GM06990 (cell line): ENCODE measurements at places on chromosomes 4 and X.
A peak's percentile ranks its signal among the peaks of the same experiment; 100 is the strongest.

- no peak for DNase-seq
Observed at GRCh38 chrX:111131572-111131971, 35.6 kb downstream of the PAK3 start.

GRCh38 chr4:98377559-98377958 is 116.4 kb downstream of the RAP1GDS1 start:
- DNase-seq = peak; percentile 15

GRCh38 chrX:41338436-41338835 is 4.5 kb downstream of the DDX3X start:
- DNase-seq = no peak

- DNase-seq = no peak
Observed at GRCh38 chr4:86452924-86453531, 93.2 kb upstream of the MAPK10 start.

DNA sequence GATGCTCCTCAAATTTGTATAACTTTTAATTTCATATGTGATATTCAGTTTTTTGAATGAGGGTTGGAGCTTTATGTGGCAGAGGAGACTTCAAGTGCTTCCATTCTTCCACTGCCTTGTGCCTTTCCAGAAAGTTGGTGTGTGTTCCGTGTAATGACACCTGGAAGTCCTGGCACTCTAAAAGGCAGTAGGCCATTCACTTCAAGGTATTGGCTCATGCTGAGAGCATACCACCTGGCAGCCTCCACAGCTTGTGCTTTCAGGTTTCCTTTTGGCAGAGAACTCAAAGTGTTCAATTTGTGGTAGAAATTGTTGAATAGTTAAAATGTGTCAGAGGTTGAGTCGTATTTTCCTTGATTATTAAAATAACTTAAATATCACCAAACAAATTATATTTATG is 49.6 kb downstream of the GRIA2 start:
- no peak for DNase-seq

DNA sequence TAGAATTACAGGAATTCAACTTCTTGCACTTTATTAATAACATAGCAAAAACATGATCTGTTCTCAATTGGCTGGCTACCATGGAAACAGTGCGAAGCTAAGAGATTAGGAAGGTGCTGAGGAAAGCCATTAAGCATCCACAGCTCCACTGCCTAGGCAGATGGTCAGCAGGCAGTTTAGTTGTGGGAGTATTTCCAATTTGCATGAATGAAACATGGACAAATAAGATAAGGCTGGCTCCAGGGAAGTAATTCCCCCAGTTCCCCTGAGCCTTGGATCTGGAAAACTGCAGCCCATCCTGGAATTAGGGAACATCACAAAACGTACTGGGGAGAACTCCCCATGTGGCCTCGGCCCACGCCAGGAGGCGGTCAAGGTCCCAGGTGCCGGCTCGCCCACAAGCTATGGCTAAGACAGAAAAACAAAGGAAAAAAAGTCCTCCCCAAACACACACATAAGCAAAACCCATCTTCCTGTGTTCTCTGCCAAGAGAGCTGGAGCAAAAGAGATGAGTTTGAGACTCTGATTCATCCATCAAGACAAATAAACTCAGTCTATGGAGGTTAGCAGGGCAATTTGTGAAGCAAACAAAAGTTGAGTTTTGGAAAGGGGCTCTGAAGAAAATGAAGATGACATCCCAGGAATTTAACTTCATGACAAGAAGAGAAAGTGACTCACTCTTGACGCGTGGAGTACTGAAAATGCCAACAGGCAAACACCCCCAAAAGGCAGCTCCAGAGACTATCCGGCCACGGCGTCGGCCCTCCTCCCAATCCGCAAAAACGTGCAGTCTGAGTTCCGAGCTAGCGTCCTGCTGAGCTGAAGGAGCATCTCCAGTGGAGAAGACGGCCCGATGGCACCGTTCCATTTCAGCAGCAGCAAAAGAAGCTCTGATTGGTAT is 45.1 kb downstream of the IGFBP7 start:
- no peak for DNase-seq

- no peak for DNase-seq
Observed at GRCh38 chr4:140070973-140071372, 83.0 kb downstream of the MAML3 start.

DNA sequence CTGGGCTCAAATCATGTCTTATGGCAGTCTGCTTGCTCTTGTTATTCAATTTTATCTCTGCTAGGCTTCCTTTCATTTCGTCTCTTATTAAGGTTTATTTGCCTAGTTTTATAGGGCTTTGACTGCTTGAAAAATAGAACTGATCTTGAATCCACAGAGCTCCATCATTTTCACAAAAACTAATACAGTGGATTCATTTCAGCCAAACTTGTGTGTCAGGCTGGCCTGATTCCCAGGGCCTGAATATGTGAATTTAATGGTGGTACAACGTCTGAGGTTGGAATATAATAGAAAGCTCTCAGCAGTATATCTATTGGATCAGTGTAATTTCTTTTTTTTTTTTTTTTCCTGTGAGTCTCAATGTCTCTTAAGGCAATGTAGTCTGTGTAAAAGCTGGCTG is 123.3 kb downstream of the POU4F2 start:
- DNase-seq = no peak

DNA sequence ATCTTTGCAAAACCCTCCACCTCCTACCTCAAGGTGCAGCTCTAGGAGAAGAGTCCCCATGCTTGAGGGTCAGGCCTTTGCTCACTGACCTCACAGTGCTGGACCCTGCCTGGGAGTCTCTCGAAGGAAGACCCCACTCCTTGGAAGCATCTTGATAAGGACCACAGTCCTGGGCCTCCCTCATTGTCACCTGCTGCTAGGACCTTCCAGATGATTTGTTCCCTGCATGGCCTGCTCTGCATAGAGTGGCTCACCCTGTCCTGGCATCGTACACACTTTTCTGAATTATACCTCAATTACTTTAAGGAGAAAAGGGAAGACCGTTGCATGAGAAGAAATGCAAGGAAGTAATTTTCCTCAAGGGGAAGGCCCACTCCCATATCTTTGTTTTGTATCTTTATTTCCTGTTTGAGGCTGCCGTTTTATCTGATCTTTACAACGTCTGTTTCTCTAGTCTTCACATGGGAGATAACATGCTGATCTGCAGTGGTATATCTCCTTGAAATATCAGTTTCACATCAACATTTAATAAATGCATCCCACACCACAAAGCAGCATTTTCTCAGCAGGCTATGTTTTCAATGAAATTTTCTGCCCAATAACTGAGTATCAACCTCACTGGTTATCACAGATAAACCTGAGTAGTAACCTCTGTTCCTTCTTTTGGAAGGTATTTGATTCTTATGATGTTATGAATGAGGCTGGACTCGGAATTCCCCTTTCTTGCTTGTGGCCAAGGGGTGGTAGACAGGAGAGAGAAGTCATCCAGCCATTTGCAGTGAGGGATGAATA is 15.0 kb upstream of the AKAP17A start:
- no peak for DNase-seq

DNA sequence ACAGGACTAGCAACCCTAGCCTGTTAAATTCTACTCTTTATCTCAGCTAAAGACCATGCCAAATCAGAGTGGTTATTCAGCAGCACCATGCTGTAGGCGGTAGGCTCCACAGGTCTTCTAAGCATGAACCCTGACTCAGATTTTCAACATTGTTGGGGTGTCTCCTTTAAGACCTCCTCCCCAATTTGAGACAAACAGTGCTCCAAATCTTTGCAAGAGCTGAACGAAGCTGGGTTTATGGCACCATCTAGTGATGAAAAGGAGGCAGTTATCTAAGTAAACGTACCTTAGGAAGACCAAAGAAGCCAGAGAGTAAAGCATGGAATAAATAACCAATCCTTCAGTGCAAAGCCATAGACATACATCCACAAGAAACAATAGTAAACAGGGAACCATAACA is 334.5 kb upstream of the SLC7A11 start:
- DNase-seq = no peak

DNA sequence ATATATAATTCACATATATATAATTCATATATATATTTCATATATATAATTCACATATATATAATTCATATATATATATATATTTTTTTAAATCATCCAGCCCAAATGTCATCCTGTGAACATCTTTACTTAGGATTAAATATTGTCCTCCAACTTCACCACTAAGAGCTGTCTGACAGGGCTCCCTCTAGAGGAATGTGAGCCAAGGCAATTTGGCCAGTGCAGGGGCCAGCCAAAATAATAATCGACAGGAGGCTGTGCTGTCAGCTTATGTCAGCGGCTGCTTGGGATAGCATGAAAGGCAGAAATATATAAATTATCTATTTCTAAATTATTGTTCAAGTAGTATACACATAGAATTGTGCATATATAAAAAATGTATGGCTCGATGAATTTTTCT is 29.5 kb downstream of the EGFL6 start:
- no peak for DNase-seq

- no peak for DNase-seq
Observed at GRCh38 chr4:152486429-152487389, 49.2 kb downstream of the FBXW7 start.

- DNase-seq = no peak
Observed at GRCh38 chr4:101792056-101792590, 1.6 kb downstream of the BANK1 start.

- DNase-seq = no peak
Observed at GRCh38 chrX:132738951-132739350, 219.5 kb downstream of the HS6ST2 start.

GRCh38 chr4:94377294-94377693 is 34.7 kb upstream of the HPGDS start:
- DNase-seq = no peak

DNA sequence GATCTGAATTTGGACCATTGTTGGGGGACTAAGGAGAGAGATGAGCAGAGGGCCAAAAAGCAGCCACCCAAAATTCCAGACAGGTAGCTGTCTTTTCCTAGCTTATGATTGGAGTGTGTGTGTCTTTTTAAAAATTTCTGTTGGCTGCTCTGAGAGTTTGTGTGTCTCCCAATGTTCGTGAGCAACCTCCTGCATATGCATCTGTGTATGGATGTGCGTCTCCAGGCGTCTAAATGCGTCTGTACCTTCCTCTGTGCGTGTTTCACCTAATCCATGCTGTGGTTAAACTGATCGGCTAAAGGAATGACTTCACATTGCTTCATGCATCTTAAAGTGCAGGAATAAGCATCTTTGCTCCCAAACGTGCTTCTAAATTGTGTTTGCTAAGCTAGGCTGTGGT is 65.5 kb upstream of the LAS1L start:
- no peak for DNase-seq

DNA sequence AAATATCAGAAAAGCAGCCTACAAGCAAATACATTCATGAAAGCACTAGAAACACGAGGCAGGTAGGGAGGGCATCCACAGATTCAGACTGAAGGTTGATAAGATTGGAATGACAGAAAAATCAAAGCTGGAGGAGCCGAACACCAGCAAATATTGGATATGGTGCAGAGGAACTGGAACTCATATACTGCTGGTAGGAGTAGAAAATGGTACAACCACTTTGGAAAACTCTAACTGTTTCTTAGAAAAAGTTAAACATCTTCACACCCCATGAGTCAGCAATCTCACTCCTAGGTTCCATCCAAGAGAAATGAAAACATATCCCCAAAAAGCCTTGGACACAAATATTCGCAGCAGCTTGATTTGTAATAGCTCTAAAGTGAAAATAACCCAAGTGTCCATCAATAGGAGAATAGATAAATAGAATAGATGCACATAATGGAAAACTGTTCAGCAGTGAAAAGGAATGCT is 27.1 kb downstream of the CD99L2 start:
- DNase-seq = no peak

DNA sequence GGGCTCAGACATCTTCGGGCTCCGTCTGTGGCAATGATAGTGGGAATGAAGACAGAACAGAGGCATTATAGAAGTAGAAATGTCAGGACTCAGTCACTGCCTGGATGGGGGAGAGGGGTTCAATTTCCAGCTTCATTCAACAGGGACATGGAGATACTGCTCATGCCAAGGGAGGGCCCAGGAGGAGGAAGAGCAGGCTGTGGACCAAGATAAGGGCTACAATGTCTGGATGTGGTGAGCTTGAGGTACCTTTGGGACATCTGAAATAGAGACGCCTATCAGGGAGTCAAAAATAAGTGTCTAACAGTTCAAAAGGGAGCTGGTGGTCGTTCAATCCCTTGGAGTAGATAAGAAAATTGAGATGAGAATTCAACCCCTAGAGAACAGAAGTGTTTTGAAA is 34.5 kb downstream of the ELF4 start:
- DNase-seq = no peak

DNA sequence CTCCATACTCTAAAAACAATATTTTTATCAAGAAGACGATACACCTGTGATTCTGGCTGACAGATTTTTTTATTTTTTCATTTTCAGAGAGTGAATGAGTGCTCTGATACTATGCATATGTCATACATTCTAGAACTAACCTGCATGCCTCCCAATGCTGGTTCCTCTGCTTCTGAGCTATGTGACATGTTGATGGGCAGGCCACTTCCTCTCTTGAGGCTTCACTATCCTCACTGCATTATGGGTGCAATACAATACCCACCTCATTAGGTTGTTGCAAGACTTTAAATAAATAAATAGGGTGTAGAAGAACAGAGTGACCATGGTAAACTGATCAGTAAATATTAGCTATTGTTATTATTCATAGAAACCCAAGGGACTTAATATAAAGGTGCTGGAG is 408.3 kb downstream of the HNRNPD start:
- DNase-seq = no peak

GRCh38 chrX:75061701-75062100 is 94.4 kb downstream of the ABCB7 start:
- no peak for DNase-seq

- no peak for DNase-seq
Observed at GRCh38 chr4:88134536-88135355, 23.7 kb downstream of the ABCG2 start.
